ENCODE measurements at places on chromosomes 7 and 10.
A peak's percentile ranks its signal among the peaks of the same experiment; 100 is the strongest.

GRCh38 chr10:46329690-46330016 is 42.9 kb downstream of the ANTXRL start:
- no peak for DNase-seq

GRCh38 chr7:73520673-73521635 is 1.1 kb downstream of the BAZ1B start:
- DNase-seq: peak; percentile 14

- no peak for DNase-seq
Observed at GRCh38 chr7:24501443-24502134, 71.7 kb upstream of the PALS2 start.

DNA sequence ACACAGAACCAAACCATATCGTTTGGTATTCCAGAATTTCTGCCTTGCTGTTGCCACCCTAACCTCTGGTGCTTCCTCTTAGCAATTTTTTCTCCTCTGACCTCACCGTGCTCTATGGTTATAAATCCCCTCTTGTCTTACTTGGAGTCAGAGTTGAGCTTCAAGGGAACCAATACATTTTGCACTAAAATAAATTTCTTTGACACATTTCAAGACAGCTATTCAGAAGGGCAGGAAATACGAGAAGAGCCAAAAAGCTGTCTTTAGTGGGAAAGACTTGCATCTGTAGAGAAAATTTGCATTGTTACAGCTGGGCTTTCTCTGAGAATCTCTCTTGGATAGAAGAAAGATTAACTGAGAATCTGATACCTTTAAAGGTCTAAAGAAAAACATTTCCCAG is 14.5 kb upstream of the AKR1C2 start:
- DNase-seq: no peak

- no peak for DNase-seq
Observed at GRCh38 chr7:17497549-17498167, 199.2 kb downstream of the AHR start.

GRCh38 chr7:69732203-69732602 is 133.9 kb downstream of the AUTS2 start:
- DNase-seq: no peak

DNA sequence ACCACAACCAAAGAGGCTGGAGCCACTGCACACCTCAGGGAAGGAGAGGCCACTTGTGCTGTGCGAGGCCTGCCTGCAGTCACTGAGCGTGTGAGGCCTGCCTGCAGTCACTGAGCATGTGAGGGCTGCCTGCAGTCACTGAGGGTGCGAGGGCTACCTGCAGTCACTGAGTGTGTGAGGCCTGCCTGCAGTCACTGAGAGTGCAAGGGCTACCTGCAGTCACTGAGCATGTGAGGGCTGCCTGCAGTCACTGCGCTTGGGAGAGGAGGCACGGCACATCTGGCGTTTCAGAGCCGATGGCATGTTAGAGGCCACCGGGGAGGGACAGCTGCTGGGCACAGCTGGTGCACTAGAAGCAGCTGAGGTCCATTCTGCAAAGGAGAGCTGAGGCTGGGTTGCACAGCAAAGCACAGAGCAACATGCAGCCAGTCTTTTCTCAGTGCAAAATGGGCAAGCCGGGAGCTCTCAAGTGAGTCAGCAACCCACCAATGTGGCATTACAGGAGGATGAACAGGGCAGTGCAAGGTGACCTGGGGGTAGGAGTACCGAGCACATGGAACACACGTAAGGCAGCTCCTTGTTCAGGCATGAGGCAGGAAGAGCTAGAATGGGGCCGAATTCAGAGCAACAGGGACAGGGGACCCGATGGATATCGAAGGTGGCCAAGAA is 540.1 kb downstream of the PTPRN2 start:
- no peak for DNase-seq

GRCh38 chr10:43233601-43234430 is 33.0 kb downstream of the RASGEF1A start:
- no peak for DNase-seq

- no peak for DNase-seq
Observed at GRCh38 chr10:32971536-32972091, 13.6 kb upstream of the ITGB1 start.

DNA sequence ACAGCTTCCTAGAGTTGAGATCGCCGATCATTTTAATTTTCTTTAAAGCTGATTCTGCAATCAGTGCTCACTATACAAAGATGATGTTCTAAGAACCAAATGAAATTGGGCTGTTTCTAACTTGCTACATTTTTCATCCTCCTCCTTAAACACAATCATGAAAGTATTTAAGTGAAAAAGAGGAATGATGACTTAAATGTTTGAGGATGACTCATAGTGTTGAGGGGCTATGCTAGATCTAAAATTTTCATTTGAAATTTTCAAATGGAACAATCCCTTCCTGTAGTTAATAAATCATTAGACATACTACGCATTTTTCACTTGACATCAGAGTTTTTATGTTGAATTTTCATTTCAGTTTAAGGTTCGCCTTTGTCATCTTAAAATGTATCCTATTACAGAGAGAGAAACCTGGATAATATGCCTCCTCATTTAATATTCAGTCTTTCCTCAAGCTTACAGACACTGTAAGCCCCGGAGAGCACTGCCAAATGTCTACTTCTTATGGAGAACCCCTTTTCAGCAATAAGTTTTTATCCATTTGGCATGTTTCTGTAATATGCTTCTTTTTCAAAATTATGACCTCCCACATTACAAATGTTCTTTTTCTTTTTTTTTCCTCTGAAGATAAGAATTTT is 499.6 kb downstream of the MAGI2 start:
- DNase-seq: no peak

GRCh38 chr10:122498521-122498920 is 37.2 kb downstream of the HTRA1 start:
- DNase-seq: no peak

- peak; percentile 13 for DNase-seq
Observed at GRCh38 chr10:59177031-59177797, 771 bp downstream of the PHYHIPL start.

GRCh38 chr7:89054361-89054760 is 258.8 kb upstream of the TEX47 start:
- no peak for DNase-seq

DNA sequence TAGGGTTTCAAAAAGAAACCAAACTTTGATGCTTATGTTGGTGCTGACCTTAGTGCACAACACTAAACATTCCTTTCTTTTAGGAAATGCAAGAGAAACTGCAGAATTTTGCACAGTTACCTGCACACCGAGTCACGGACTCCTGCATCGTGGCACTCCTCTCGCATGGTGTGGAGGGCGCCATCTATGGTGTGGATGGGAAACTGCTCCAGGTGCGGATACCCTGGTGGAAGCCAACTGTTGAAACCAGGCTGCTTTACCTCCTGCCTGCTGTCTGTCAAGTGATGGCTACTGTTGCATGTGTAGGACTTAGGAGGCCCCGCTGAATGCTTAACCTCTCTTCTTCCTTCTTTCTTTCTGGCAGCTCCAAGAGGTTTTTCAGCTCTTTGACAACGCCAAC is 11.7 kb downstream of the CASP2 start:
- DNase-seq: no peak

- DNase-seq: no peak
Observed at GRCh38 chr7:139384611-139385010, 24.9 kb downstream of the LUC7L2 start.

DNA sequence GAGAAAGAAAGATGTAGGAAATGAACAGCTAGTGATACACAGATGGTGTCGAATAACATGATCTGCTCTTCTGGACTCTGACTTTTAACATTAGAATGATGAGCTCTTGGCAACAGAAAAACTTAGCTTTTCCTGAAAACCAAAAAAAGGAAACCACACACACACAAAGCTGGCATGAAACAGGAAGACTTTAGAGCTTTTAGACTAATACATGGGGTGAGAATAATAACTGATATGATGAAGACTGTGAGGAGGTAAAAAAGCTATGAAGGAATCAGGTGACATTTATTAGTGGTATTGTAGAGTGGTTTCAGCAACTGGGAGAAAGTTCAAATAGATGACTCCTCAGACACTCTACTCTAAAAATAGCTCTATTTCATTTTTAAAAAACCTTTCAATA is 491.9 kb downstream of the PARD3 start:
- no peak for DNase-seq

DNA sequence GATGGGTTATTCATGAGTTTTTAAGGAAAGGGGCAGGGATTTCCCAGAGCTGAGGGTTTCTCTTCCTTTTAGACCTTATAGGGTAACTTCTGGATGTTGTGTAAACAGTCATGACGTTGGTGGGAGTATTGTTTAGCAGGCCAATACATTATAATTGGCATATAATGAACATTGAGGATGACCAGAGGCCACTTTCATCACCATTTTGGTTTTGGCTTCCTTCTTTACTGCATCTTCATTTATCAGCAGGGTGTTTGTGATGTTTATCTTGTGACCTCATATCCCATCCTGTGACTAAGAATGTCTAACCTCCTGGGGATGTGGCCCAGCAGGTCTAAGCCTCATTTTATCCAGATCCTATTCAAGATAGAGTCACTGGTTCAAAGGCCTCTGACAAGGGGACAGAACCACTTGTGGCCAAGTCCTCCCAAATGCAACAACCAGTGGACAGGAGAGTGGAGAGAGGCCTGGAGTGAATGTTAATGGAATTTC is 77.3 kb upstream of the RPA3 start:
- DNase-seq: no peak

GRCh38 chr7:128812514-128813168 is 17.6 kb upstream of the FLNC start:
- no peak for DNase-seq

All from AG09309 (cell line).